ENCODE measurements at places on chromosomes 1 and 21. TPM values are rescaled to one million over a fixed set of nuclear protein-coding genes. Genes with fewer than 3 reads are reported as not detected.

Gene LCE1A
- total RNA-seq: not detected

- DNase-seq: peak; percentile 51
These were observed 808 bp downstream of the MAP3K21 start for GRCh38 chr1:233328142-233328921.

DNA sequence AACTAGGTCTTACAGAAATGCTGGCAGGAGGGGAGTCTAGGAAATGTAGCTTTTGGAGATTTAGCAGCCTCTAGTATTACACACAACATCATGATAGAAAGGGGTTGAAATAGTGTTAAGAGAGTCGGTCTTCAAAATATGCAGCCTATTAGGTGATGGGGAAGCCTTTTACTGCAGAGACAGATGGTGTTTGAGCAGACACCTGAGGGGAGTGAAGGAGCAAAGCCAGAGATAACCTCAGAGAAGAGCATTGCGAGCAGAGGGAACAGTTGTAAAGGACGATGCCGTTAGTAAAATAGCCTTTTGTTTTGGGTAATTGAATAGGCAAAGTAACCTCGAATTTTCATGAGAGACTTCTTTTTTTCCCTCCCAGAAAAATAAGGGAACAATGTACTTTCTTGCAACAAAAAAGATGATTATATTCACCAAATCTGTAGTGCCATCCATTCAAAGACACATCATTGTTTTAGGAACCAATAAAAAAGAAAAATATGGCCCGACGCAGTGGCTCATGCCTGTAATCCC is 66.3 kb upstream of the KIF1B start:
- no peak for DNase-seq

Gene NTRK1
- total RNA-seq: not detected

DNA sequence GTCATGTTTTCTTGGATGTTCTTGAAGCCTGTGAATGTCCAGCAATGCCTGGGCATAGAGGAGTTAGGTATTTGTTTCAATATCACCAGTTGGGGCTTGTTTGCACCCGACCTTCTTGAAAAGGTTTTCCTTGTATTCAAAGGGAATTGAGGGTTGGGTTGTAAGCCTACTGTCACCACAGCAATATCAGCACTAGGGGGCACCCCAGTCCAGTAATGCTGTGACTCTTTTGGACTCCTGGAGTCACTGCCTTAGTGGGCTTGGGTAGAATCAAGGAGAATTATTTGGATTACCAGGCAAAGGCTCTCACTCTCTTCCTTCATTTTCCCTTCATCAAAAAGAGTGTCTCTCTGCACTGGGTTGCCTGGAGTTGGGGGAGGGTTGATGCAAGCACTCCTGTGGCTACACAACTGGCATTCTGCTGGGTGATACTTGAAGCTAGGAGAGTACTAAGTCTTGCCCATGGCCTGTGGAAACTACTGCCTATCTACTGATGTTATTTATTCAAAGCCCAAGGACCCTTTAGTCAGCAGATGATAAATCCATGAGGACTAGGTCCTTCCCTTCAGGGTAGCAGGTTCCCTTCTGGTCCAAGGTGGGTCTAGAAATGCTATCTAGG is 34.5 kb downstream of the OR10R2 start:
- DNase-seq: peak; percentile 27

Gene S100A5
- total RNA-seq: not detected

DNA sequence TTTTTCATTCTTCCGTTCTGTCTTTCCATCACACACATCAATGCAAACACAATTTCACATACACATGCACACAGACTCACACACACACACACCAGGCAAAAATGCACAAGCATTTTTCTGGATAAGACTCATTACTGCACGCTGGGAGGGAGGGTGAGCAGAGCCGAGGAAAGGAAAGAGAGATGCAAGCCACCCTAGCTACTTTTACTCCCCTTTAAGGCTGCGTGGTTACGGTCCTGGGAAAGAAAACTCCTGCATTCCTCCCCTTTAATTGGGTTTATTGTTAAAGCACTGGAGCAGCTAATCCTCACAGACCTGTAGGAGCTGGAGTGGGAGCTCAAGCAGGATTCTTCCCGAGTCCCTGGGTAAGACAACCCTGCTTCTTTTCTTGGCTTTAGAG is at the start of gene CAMK1G:
Gene CAMK1G, plus strand, starts transcription at position 307 of the 400 bp plus-strand sequence. CDS start 11,270 bp downstream, outside the sequence.
- peak; percentile 66 for DNase-seq

DNA sequence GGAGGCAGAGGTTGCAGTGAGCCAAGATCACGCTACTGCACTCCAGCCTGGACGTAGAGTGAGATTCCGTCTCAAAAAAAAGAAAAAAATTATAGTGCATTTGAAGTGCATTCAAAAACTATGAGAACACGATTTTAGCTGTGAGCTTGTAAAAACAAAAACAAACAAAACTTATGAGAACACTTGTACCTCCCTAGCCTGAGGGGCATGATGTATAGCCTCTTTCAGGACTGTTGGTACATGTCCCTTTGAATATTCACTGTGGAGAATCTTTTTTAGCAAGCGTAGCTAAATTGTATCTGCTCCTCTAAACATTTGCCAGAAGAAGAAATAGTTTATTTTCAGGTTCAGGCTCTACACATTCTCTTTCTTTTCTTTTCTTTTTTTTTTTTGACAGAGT is 9.5 kb upstream of the DEGS1 start:
- DNase-seq: no peak

DNA sequence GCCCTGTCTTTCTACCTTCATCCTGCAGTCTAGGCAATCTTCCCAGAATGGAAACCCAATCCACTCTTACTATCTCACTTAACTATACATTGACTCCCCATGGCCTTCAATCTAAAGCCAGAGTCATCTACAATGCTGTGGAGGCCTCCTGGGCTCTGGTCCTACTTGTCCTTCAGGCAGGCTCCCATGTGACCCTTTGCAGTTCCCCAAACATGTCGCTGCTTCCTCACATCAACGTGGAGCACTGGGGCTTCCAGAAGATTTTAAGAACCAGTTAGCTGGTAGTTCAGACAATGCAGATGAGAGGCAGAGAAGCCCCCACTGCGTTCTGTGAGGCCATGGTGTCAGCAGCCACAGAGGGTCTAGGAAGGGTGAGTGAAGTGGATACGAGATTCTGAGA is 18.6 kb downstream of the LYPD8 start:
- no peak for DNase-seq

Gene TUFT1
- total RNA-seq: 13.9 TPM

DNA sequence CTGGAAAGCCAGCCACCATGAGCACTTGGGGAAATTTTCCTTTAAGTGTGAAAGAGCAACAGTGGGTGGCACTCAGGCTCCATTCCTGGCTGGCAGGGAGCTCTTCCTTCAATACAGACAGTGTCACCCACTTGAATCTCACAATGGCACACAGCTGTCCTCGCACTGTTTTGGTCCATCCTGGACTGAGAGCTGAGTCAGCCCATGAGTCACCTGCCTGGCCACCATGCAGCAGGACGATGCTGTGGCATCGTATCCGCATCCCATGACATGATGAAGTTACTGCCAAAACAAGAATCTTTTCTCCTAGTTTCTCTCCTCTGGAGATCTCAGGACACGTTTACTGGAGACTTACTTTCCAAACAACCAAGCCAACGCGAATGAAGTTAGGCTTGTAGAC is 6.0 kb downstream of the TMPRSS2 start:
- no peak for DNase-seq

Gene FCGR2B
- total RNA-seq: 0.58 TPM

DNA sequence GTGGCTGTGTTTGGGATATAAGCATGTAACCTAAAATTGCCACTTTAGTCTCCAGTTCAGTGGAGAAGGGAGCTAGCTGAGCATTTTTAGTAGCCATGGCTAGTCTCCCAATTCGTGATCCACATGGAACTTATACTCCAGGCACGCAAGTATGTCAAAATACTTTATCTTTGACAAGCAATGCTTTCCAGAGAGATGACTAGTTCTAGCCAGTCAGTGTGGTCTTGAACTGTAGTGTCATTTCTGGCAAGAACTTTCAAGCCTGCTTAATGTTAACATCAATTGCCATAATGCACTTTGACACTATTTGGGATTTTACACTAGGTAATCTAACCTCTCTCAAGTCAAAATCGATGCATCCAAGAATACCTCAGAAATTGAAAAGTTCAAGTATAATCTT is 660.0 kb downstream of the PTPRC start:
- DNase-seq: no peak

Gene BLACAT1
- not detected for total RNA-seq
